ENCODE measurements at places on chromosomes 13 and 19.

DNA sequence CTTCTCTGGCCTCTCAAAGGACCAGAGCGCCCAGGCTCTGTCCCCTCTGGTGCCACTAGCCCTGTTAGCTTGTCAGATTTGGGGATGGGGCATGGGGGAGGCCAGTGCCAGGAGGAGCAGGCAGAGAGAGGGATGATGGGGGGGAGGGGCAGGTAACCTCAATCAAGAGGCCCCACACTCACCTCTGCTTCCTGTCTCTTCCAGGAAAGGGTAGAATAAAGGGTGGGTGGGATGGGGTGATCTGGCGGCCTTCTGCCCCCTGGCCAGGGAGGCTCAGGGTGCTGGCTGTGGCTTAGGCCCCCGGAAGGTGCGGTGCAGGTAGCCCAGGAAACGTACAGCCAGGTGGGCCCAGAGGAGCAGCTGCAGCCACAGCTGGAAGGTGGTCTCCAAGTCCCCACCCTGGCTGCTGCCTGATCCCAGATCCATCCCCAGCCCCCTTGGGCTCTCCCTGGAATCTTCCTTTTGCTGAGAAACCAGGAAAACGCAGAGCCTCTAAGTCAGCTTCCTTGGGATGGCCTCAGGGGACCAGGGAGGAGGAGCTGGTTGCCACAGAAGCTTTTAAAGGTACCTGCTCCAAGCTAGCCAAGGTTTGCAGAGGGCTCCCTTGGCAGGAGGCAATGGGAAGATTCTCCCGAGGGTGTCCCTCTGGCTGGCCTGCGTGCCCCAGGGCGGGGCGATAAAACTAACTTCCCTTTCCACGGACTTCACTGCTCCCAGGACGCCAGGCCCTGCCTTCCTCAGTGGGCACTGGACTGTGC is 5.3 kb downstream of the PRKACA start:
- DNase-seq = peak; percentile 55

GRCh38 chr19:22602631-22603272 is 31.4 kb upstream of the ZNF492 start:
- no peak for DNase-seq

- no peak for DNase-seq
Observed at GRCh38 chr19:42281827-42282762, 13.0 kb downstream of the CIC start.

DNA sequence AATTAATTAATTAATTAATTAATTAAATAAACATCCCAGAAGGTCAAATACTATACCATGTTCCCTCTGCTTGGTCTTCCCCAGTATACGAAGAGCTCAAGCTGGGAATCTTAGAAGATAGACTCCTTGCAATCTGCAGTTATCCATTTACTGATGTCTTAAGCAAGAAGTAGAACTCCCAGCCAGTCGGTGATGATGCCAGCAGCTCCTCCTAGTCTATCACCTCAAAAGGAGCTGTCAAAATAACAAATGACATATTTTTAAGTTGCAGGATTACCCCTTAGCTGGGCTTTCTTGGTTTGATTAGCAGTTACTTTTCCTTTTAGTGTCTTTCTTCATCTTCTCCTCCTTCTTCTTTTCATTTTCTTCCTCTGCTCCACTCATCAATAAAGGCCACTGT is 6.0 kb upstream of the ZNF507 start:
- no peak for DNase-seq

DNA sequence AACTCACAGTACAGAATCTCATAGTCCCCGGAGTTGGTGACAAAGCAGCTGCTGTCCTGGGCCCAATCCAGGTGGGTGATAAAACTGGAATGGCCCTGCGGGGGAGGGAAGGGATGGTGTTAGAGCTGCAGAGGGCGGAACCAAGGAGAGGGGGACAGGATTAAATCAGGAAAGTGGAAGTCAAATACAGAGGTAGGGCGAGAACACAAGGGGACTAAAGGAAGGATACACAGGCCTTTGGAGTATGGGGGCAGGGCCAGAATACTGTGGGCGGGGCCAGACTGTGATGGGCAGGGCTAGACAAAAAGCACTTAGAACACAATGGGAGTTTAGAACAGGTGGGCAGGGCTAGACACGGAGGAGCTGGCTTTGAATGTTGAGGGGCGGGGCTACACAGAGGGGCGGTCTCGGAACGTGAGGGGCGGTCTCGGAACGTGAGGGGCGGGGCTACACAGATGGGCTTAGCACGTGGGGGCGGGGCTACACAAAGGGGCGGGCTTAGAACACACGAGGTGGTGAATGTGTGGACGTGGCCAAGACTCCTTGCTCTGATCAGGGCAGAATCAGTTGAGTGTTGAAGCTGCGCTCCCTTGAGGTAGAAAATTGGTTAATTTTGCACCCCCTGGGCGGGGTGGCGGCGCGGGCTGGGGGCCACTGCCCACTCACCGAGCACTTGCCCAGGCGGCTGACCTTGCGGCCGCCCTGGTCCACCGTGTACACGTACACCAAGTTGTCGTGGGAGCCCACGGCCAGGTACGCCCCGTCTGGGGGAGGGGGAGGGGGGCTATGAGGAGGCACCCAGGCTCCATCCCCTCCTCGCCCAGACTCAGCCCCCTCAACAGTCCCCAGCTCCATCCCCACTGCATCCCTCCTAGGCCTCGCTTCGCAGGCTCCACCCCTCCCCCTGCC is 14.0 kb upstream of the GPR4 start:
- DNase-seq = peak; percentile 97

DNA sequence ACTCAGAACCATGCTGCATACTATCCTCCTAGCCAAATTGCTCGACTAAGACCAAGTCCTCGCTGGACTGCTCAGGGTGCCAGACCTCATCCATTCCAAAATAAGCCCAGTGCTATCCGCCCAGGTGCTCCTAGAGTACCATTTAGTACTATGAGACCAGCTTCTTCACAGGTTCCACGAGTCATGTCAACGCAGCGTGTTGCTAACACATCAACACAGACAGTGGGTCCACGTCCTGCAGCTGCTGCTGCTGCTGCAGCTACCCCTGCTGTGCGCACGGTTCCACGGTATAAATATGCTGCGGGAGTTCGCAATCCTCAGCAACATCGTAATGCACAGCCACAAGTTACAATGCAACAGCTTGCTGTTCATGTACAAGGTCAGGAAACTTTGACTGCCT is 1.5 kb downstream of the PABPC3 start:
- no peak for DNase-seq

DNA sequence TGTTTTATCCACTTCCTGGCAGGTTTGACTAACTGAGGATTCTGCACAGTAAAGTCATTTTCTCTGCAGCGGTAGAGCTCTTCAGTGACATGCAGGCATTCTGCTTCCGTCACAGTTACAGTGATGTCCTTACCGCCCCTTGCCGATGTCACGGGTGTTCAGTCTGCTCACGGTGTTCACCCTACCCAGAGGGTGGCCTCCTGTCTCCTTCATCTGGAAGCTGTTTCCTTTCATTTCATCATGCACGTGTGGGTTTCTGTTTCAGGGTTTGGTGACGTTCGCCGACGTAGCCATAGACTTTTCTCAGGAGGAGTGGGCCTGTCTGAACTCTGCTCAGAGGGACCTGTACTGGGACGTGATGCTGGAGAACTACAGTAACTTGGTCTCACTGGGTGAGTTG is 33.4 kb downstream of the ZNF331 start:
- no peak for DNase-seq

DNA sequence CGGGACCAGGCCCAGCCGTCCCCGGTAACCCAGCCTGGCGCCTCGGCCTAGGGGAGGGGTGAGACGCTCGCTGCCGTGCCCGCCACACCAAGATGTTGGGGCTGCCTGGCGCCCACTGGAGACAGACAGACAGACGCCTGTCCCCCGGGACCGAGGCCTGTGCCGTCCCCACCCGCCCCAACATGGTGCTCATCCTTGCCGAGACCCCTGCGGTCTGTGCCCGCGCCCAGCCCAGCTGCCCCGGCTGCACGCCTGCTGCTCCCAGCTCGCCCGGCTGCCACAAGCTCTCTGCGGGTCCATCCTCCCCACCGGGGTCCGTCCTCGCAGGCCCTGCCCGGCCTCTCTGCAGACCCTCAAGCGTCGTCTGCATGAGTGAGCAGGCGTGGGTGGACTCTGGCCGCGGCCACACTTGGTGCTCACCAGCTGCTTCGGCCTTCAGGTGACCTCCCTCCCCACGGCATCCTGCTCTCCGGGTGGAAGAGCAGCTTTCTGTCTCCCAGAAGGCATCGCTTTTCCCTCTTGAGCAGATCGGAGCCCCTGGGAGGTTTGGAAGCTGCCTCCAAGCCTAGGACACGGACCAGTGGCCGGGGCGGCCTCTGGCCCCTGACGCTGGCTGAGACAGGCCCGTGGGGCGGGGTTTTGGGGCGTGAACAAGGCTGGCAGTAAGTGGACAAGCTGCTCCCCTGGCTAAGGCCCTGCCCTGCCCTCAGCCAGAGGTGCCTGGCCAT is 6.7 kb upstream of the TMPRSS9 start:
- no peak for DNase-seq

DNA sequence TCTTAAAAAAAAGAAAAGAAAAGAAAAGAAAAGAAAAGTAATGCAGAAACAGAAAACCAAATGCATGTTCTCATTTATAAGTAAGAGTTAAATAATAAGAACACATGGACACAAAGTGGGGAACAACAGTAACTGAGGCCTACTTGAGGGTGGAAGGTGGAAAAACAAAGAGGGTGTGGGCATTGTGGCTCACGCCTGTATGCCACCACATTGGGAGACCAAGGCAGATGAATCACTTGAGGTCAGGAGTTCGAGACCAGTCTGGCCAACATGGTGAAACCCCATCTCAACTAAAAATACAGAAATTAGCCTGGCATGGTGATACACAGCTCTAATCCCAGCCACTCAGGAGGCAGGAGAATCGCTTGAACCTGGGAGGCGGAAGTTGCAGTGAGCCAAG is 8.1 kb downstream of the ZNF708 start:
- DNase-seq = no peak

DNA sequence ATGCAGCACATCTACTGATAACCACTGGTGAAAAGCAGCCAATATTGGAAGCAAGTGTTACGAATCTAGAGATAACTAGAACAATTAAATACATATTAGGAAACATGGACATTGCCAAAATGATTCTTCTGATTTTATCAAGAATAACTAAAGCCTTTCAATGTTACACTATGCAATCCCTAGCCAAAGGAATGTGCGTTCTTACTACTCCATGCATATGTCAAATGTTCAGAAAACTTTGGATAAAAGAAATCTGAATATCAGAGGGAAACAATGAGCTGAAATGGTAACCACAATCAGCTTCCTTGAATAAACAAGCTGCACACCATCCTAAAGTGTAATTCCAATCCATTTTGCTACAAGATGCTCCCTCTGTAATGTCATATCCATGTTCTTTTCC is 951 bp upstream of the POSTN start:
- DNase-seq = no peak

DNA sequence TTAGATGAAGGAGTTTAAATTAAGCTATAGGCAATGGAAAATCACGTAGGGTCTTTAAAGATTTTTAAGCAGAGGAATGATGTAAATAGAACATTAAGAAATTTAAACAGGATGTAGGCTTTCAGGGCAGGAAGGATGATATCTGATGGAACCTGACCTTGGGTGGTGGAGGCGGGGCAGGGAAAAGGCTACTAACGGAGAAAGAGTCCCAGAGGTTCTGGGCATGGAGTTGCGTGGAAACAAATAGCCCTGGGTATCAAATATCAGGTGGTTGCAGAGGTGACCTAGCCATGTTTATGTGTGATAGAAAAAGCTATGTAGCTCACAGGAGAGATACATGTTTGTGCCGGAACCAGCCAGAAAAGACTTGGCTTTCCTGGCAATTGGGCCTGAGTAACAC is 7.8 kb upstream of the CDK8 start:
- DNase-seq = no peak

GRCh38 chr19:16834747-16835146 is 5.5 kb downstream of the SIN3B start:
- DNase-seq = no peak

- DNase-seq = no peak
Observed at GRCh38 chr19:23539499-23539898, 144.2 kb upstream of the ZNF91 start.

GRCh38 chr13:112079696-112080095 is 12.7 kb downstream of the SOX1 start:
- no peak for DNase-seq

GRCh38 chr13:69292789-69293425 is 814.7 kb upstream of the ATXN8OS start:
- no peak for DNase-seq

- no peak for DNase-seq
Observed at GRCh38 chr13:75368167-75368566, 113.8 kb downstream of the TBC1D4 start.

DNA sequence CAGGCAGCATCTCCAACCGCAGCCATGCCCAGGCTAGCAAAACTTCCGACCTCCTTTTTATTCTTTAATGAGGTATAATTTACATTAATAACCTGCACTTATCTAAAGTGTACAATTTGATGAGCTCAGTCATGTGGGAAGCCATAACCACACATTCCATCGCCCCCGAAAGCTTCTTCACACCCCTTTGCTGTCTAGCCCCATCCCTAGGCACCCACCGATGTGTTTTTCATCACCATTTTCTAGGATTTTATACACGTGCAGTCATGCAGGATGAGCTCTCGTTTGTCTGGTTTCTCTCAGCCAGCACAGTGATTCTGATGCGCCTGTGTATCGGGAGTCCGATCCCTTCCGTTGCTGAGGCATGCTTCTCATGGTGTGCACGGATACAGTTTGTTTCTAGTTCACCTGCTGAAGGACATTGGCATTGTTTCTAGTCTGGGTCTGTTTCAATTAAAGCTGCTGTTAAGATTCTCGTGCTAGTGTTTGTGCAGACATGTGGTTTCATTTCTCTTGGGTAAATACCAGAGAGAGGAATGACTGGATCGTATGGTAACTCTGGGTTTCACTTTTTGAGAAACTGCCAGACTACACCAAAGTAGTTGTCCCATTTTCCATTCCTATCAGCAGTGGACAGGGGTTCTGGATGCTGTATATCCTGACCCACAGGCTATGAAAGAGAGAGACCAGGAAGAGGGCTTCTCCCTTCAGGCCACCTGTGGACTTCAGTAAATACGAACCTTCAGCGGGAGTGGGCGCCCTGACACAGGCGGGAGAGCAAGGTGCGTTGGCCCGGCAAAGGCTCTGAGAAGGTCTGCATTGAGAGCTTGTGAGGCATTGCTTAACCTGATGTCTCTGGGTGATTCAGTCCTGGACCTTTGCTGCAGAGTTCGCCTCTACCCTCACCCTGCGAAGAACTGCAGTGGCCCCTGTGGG is 4.9 kb downstream of the AP1M1 start:
- no peak for DNase-seq

GRCh38 chr13:106003651-106004050 is 531.8 kb downstream of the EFNB2 start:
- DNase-seq = no peak

DNA sequence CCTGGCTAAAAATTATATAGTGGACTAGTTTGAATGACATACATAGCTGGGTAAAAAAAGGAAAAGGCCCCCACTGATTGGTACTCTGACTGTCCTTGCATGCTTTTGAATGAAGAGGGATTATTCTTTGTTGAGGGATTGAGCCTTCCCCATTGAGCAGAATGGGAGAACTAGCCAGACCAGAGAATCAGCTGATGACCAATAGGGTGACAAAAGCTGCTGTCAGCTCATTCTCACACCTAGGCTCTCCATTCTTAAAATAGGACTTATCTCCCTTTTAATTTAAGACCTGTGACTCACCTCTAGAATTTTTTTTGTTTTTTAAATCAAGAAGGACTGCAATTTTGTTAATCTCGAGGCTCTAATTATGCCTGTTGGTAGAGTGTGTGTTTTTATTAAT is 79.3 kb downstream of the CRYL1 start:
- no peak for DNase-seq

Measured in T47D (cell line).